Glutamatergic neuron (in vitro differentiated cells): ENCODE measurements at places on chromosomes 11 and 22. TPM values are rescaled to one million over a fixed set of nuclear protein-coding genes. Genes with fewer than 3 reads are reported as not detected.

The OR52N4 gene
- total RNA-seq = not detected

The OR10V1 gene
- total RNA-seq = not detected

The SHISA8 gene
- total RNA-seq = not detected

The SYCE3 gene
- not detected for total RNA-seq
